OCI-LY7 (cell line): ENCODE measurements at places on chromosomes 2 and 18. TPM values are rescaled to one million over a fixed set of nuclear protein-coding genes. Genes with fewer than 3 reads are reported as not detected.

- no peak for DNase-seq
Measured at GRCh38 chr2:77099961-77100360, 422.2 kb downstream of the LRRTM4 start.

GRCh38 chr2:97870396-97870843, 125.3 kb downstream of the TMEM131 start:
- DNase-seq = peak; percentile 55

The ZNF24 gene
- 29.8 and 31.4 TPM in 2 replicates for total RNA-seq

- no peak for DNase-seq
Measured at GRCh38 chr2:76667821-76668271, 854.3 kb downstream of the LRRTM4 start.

DNA sequence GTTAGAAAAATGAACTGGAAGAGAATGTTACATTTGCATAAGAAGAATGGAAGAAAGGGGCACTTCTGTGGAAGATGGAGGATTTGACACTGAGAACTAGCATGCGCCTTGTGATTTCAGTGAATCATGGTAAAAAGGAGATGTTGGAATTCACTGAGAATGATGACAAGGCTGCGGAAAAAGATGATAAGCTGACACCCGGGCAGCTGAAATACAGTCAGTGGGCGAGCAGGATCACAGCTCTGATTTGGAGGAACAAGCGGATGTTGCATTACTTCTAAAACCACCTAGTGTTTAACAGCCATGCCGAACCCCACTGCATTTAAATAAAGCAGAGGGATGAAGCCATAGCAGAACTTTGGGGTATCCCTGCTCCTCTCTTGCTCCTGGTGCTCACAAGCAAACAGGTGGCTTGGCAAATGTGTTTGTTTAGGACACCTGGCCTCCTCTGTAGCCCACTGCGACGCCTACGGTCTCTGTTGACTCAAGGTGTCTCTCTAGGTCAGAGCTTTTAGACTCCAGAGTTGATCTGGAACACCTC, 134.9 kb downstream of the NDUFA10 start:
- no peak for DNase-seq

The PPP1R1C gene
- total RNA-seq = not detected in 2 replicates

The CYP27A1 gene
- total RNA-seq = 0.23 TPM in 1 of 2 replicates, not detected in the other

The ALPP gene
- total RNA-seq = not detected in 2 replicates

- DNase-seq = no peak
Measured at GRCh38 chr2:67660015-67660602, 263.0 kb downstream of the ETAA1 start.

The ZNF804A gene
- 14.3 and 14.4 TPM in 2 replicates for total RNA-seq

DNA sequence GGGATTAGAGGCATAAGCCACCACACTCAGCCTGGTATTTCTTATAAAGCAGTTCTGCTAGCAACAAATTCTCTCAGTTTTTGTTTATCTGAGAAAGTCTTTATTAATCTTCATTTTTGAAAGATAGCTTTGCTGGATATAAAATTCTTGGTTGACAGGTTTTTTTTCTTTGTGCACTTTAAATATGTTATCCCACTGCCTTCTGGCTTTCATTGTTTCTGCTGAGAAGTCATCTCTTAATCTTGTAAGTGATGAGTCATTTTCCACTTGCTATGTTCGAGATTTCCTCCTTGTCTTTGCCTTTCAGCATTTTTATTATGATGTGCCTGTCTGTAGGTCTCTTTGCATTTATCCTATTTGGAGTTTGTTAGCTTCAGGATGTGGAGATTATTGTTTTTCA, 5.9 kb upstream of the ELAC1 start:
- DNase-seq = no peak

DNA sequence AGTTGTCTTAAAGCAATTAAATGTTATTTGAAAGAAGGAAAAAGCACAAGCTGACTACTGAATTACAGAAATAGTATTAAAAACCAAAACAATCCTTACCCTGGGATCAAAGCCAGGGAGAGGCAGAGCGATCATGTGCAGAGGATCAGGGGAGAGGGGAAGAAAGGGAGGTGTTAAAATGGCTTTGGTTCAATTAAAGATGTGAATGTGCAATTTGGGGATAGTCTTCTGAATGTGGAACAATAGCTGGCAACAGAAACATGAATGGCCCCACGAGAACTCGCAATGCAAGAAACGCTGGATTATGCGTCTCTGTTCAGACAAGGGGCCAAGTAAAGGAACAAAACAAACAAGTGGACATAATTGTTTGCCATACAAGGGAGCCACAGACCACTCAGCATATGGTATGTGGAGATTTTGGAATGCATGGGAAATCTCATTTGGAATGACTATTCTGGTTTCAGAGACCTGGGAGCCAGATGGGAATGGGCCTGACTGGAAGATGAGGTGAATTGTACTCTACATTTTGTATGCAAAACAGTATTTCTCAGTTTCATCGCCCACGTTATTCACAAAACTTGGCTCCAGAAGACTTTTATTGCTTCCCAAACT, 155.4 kb downstream of the SLC4A3 start:
- no peak for DNase-seq

The SULT1C4 gene
- total RNA-seq = not detected in 2 replicates

The SCN7A gene
- not detected in 2 replicates for total RNA-seq

- no peak for DNase-seq
Measured at GRCh38 chr2:233387667-233388528, 33.6 kb downstream of the DGKD start.

DNA sequence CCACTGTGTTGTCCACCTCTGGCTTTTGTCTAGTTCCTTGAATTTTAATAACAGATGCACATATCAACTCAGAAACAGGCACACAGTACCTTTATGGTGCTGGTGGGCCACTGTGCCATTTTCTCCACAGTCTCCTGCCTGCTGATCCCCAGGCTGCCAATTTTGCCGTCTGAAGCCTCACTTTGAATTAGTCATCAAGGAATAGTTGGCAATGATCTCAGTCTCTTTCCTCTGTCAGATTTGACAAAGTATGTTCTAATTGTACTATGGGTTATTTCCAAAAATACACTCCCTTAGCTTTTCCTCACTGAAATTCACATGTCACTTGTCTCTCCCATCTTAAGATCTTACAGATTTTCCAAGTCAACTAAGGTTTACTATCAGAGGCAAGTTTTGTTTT, 140.7 kb downstream of the ZNF516 start:
- DNase-seq = no peak

DNA sequence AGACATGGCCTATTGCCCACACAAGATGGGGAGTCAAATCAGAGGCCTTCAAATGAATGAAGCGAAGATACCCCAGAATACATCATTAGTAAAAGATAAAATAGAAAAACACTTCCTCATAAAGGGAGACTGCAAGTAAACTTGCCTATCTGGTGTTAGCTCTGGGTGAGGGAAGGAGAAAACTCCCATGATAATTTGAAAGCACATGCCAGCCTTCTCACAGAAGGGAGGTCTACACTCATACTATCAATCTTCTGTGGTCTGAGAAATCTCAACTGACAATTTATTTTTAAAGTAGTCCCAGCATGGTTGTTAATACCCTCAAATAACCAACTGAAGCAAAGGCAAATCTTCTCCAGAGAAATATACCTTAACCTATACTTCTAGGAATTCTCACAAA, 75.4 kb downstream of the EXOC6B start:
- no peak for DNase-seq

DNA sequence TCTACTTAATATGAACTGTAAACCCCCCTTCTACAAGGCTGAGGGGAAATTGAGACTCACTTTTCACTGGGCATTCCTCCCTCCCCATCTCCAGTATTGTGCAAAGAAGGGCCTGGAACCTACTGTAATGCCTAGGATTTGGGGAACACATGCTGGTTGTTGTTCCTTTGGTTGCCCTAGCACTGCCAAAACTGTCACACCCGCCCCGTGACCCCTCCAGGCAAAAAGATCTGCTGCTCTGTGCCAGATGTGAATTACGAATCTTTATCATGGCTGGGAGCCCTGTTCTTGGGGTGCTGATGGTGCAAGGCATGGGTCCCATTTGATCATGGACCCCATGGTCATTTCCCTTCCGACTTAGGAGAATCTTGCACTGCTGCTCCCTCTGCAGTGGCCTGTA, 95.4 kb downstream of the CABLES1 start:
- DNase-seq = no peak

The IL36G gene
- not detected in 2 replicates for total RNA-seq

The RFTN2 gene
- total RNA-seq = not detected in 2 replicates

- DNase-seq = no peak
Measured at GRCh38 chr2:71880846-71881610, 266.6 kb downstream of the CYP26B1 start.

The CCDC178 gene
- not detected in 2 replicates for total RNA-seq

GRCh38 chr18:65592435-65592834, 158.4 kb upstream of the CDH7 start:
- no peak for DNase-seq

GRCh38 chr2:176638167-176639015, 369.1 kb downstream of the MTX2 start:
- DNase-seq = no peak

GRCh38 chr2:48221846-48222516, 308.0 kb upstream of the STON1 start:
- DNase-seq = no peak

DNA sequence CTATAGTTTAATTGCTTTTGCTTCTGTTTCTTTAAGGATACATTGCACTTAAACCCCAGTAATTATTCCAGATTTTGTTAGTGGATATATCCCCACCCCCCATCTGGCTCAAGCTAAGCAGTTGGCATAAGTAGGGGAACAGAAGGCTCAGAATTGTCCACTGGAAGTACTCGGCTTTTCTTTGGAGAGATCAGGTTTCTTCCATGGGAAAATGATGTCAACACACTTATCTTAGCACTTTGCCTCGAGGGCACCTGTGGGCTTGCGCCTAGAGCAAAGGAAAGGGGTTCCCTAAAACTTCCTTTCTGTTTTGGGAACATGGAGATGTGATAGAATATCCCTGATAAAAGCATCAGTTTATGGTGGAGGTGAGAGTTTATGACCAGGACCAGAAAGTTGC, 130.6 kb downstream of the FMNL2 start:
- no peak for DNase-seq

The TUBA3E gene
- total RNA-seq = not detected in 2 replicates

DNA sequence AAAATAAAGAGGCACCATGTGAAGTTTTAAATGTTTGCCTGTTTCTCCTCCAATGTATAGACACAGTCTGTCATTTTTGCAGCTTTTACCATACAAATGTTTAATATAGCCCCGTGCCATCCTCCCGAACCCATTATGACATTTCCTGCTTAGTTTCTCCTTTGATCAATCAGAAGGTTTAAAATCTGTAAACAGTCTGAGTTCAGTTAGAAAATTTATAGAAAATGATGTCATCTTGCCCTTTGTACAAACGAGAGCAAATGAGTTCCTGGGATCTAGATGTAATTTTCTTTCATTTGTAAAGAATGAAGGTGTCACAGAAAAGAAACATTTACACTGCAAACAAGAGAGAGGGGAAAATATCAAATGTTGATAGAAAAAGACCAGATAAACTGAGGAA, 62.7 kb upstream of the NFU1 start:
- no peak for DNase-seq

DNA sequence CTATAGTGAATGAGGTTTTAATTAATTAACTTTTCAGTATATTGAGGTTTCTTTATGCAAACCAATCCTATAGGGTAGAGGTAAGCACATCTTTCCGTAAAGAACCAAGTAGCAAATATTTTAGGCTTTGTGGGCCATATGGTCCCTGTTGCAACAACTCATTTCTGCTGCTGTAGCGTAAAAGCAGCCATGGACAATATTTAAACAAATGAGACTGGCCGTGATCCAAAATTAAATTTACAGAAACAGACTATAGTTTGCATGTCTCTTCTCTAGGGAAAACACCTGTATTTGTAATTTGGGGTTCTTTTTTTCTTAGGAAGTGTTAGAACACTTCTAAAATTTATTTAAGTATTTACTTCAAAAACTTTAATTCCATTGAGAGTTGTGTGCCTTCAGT, 104.3 kb downstream of the KYNU start:
- DNase-seq = no peak

GRCh38 chr2:236241181-236242056, 22.8 kb downstream of the ASB18 start:
- no peak for DNase-seq
